Endothelial cell of umbilical vein (primary cell): ENCODE measurements at places on chromosomes 12 and 14.

GRCh38 chr12:121801595-121802484, 2.0 kb upstream of the SETD1B start:
- DNase-seq = peak; percentile 80

DNA sequence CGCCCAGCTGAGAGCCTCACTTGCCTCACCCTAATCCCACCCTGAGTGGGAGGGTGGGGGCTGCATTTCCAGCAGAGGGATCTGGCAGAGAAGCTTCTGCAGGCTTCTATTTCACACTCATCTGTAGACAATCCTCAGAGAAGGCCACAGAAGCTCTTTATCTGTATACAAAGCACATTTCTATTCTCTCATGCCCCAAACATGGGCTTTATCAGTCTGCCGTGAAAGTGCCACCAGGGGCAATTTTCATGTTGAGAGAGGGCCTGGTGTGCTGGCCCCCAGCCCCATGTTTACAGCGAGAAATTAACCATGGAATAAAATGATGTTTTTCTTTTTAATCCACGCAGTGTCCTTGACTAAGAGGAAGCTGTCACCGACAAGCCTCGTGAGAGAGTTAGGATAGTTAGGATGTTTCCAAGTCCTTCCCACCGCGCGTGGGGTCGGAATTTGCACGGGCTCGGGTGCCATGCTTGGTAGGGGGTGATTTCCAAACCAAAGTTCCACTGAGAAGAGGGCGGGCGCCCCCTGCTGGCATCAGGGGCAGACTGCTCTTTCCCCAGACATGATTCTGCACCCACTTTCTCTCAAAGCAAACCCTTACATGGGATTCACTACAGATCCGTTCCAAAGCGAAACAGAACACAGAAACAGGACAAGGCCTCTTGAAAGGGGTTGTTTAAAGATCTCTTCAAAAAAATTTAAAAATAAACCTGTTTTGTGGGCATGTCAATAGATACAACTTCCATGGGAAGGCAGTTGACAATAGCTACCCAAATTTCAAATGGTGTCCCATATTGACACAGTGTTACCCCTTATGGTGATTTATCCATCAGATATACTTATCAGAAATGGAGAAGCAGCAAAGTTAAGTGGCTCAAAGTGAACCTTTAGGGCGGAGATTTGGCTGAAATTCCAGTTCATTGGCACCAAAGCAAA, 19.4 kb downstream of the BDKRB1 start:
- DNase-seq = peak; percentile 51

DNA sequence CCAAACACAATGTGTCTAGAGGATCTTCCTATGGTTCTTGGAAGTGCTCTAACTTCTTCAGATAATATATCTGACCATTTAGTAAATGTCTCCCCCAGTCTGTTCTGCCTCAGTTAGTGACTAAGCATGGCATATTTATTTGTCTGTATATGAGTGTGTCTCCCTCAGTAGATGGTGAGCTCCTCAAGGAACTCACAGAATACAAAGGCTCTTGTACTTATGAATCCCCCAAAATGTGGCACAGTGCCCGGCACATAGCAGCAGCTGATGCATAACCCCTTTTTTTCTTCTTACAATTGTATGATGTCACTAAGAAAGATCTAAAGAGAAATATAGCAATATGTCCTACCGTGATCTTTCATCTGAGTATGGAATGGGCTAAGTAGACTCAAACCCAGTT, 264.7 kb upstream of the PRICKLE1 start:
- DNase-seq = peak; percentile 4

GRCh38 chr12:16359512-16360491, 12.4 kb downstream of the MGST1 start:
- DNase-seq = peak; percentile 27

- DNase-seq = peak; percentile 99
These were observed 29.5 kb downstream of the RAB35 start for GRCh38 chr12:120086801-120087621.
